ENCODE measurements at places on chromosomes 5 and 9. TPM values are rescaled to one million over a fixed set of nuclear protein-coding genes. Genes with fewer than 3 reads are reported as not detected.

DNA sequence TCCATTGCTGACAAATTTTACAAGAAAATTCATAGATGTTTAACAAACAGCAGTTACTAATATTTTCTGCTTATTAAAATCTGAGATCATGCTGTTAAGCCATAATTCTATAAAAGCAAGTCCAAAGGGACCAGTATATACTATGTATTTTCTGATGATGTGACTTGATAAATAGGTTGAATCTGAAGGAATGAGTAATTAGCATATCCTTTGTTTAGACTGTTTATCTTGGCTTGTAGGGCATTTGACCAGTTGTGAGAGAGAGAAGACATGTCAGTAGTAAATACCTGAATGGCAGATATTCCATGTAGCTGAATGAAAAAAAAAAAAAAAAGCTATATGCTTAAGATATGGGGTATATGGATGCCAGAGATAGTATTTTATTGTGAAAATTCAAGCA is 14.6 kb downstream of the CPEB4 start:
- no peak overlapping the region for H3K4me3 ChIP-seq
- no peaks in the 10 kb centered on the region for H3K27me3 ChIP-seq
- H3K36me3 ChIP-seq, result peaks cover 4% of the 10 kb centered on the region
- peaks cover 85% of the 10 kb centered on the region for H3K4me1 ChIP-seq

- H3K4me1 ChIP-seq, result peaks cover 33% of the 10 kb centered on the region
- H3K27me3 ChIP-seq, result no peaks in the 10 kb centered on the region
- H3K27ac ChIP-seq, result no peak overlapping the region
- peak; percentile 39 for DNase-seq
Measured at GRCh38 chr9:86402591-86402990, 48.4 kb upstream of the TUT7 start.

DNA sequence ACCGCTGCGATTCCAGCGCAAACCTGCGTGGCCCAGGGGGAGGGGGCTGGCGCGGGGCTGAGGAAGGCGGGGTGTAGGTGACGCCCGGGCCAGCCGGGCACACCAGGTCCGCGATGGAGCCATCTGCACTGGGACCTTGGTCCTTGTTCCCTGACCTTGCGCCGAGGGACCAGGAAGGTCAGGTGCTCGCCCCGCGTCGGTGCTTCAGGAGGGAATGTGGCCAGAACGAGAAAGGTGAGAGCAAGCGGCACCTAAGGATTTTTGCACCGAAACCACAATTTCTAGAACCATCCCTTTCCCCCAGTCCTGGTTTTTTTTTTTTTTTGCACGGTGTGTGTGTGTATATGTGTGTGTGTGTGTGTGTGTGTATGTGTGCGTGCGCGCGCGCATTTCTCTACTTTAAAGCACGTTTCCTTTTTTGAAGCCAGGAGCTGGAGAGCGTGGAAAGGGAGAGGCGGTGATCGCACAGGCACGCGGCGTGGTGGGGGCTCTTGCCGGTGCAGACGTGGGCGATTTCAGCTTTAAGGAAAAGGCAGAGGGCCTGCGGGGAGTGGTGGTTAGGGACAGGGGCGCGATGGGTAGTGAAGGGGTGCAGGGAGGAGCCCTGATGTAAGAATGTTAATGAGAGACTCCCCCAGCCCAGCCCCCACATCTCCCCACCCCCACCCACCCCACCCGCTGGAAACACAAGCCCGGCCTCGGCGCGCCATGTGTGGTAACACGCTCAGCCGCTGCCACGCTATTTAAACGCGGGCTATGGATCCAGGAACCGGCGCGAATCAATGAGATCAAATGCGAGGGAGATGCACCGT is at the start of gene NPR3:
NPR3 (plus strand) TSS at position 772 of the 812 bp plus-strand sequence. CDS start 456 bp downstream, outside the sequence.
- peak within 1 kb of the TSS; percentile 5 for H3K27ac ChIP-seq
- H3K27me3 ChIP-seq, result peaks cover 20% of the 10 kb centered on the region
- no peaks in the 10 kb centered on the region for H3K36me3 ChIP-seq

GRCh38 chr5:62718324-62718723 is 139.7 kb downstream of the LRRC70 start:
- no peaks in the 10 kb centered on the region for H3K27me3 ChIP-seq
- H3K27ac ChIP-seq, result no peak overlapping the region
- no peaks in the 10 kb centered on the region for H3K4me1 ChIP-seq
- DNase-seq, result no peak

DNA sequence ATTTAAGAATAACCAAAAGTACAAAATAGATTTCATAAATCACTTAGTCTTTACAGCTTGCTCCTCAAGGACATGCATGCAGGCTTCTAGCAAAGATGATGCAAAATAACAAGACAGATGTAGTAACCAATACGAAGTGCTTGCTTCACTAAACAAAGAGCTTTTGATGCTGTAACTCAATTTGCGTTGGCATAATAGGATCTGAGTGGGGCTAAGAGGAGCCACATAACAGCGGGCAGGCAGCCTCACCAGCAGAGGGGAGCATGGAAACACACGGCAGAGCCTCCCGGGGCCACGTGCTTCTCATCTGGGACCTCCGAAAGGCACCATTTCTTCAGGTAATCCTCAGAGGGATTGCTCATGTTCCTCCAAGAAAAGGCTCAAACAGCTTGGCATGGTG is 139.7 kb downstream of the C5orf15 start:
- H3K4me1 ChIP-seq, result no peaks in the 10 kb centered on the region
- no peaks in the 10 kb centered on the region for H3K36me3 ChIP-seq
- H3K4me3 ChIP-seq, result no peak overlapping the region
- no peak for DNase-seq
- H3K27ac ChIP-seq, result no peak overlapping the region
- H3K27me3 ChIP-seq, result no peaks in the 10 kb centered on the region

DNA sequence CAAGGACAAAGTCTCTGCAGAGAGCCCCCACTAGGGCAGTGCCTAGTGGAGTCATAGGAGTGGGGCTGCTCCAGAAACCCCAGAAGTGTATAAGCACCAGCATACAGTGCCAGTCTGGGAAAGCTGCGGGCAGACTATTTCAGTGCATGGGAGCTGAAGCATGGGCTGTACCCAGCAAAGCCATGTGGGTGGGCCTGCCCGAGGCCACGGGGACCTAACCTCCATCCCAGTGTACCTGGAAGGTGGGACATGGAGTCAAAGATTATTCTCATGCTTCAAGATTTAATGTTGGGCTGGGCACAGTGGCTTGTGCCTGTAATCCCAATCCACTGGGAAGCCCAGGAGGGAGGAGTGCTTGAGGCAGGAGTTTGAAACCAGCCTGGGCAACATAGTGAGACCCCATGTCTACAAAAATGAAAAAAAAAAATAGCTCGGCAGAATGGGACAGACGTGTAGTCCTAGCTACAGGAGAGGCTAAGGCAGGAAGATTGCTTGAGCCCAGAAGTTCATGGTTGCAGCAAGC is 36.7 kb downstream of the PTPDC1 start:
- no peak overlapping the region for H3K4me3 ChIP-seq
- DNase-seq, result no peak
- H3K36me3 ChIP-seq, result no peaks in the 10 kb centered on the region
- no peaks in the 10 kb centered on the region for H3K4me1 ChIP-seq
- no peak overlapping the region for H3K27ac ChIP-seq

GRCh38 chr9:98665501-98665900 is 43.2 kb downstream of the GABBR2 start:
- H3K4me1 ChIP-seq, result no peaks in the 10 kb centered on the region
- no peak for DNase-seq
- no peaks in the 10 kb centered on the region for H3K36me3 ChIP-seq
- H3K27me3 ChIP-seq, result no peaks in the 10 kb centered on the region

DNA sequence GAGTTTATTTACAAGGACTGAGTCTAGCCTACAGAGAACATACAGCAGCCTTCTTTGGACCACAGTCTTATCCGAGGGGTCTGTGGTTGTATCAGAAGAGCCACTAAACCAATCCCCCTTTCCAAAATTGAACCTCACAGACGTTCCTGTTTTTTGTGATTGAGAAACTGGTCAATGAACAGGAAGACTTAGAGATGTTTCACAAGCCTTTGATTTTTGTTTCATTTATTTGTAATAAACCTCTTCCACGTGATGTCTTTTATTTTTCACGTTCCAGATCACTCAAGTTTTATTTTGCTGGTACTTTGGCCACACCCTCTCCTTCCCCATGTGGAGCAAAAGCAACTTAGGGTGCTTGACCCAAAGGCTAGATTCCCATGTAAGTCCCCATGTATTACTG is 16.1 kb downstream of the CCT5 start:
- H3K4me1 ChIP-seq, result no peaks in the 10 kb centered on the region
- H3K36me3 ChIP-seq, result peaks cover 50% of the 10 kb centered on the region
- no peak overlapping the region for H3K27ac ChIP-seq
- no peaks in the 10 kb centered on the region for H3K27me3 ChIP-seq
- H3K4me3 ChIP-seq, result no peak overlapping the region
- no peak for DNase-seq

DNA sequence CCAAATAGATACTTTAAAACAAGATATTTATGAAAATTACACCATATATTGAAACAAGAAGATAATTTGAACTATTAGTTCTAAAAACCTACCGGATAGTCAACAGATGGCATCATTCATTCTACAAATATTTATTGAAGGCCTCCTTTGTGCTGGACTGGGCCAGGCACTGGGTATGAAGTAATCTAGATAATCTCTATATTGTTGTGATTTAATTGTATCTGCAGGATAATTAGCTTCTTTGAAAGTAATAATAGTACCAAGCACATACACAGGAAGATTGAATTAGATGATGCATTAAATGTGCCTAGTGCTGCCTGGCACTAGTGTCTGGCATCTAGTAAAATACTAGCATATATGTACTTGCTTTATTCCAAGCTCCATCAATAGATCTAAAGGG is 735.2 kb upstream of the DMAC1 start:
- H3K4me3 ChIP-seq, result no peak overlapping the region
- no peak for DNase-seq
- no peak overlapping the region for H3K27ac ChIP-seq

DNA sequence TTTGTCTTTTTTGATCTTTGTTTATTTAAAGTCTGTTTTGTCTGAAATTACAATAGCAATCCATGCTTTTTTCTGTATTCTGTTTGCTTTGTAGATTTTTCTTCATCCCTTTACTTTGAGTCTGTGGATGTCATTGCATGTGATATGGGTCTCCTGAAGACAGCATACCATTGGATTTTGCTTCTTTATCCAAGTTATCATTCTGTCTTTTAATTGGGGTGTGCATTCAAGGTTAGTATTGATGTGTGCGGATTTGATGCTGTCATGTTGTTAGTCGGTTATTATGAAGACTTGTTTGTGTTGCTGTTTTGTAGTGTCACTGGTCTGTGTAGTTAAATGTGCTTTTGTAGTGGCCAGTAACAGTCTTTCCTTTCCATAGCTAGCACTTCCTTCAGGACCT is 23.0 kb downstream of the POLK start:
- H3K27ac ChIP-seq, result no peak overlapping the region
- H3K4me1 ChIP-seq, result peaks cover 16% of the 10 kb centered on the region
- no peak for DNase-seq
- H3K4me3 ChIP-seq, result no peak overlapping the region
- no peaks in the 10 kb centered on the region for H3K27me3 ChIP-seq

- DNase-seq, result no peak
- no peaks in the 10 kb centered on the region for H3K27me3 ChIP-seq
- H3K4me3 ChIP-seq, result peak overlapping the region; percentile 62
- peak overlapping the region; percentile 67 for H3K27ac ChIP-seq
- peaks cover 15% of the 10 kb centered on the region for H3K4me1 ChIP-seq
- H3K36me3 ChIP-seq, result no peaks in the 10 kb centered on the region
Measured at GRCh38 chr5:59769041-59769360, 124.5 kb downstream of the PDE4D start.

- no peaks in the 10 kb centered on the region for H3K27me3 ChIP-seq
- DNase-seq, result no peak
- H3K36me3 ChIP-seq, result no peaks in the 10 kb centered on the region
Measured at GRCh38 chr9:93186215-93186945, 2.4 kb downstream of the WNK2 start.

GRCh38 chr5:121500310-121500709 is 351.4 kb upstream of the FTMT start:
- H3K36me3 ChIP-seq, result no peaks in the 10 kb centered on the region
- H3K27me3 ChIP-seq, result no peaks in the 10 kb centered on the region
- no peak for DNase-seq
- H3K4me3 ChIP-seq, result no peak overlapping the region
- peaks cover 5% of the 10 kb centered on the region for H3K4me1 ChIP-seq
- H3K27ac ChIP-seq, result no peak overlapping the region

- H3K4me1 ChIP-seq, result no peaks in the 10 kb centered on the region
- H3K4me3 ChIP-seq, result no peak overlapping the region
- H3K27ac ChIP-seq, result no peak overlapping the region
- no peaks in the 10 kb centered on the region for H3K36me3 ChIP-seq
- no peak for DNase-seq
Measured at GRCh38 chr9:93983875-93984274, 28.7 kb upstream of the BARX1 start.

GRCh38 chr5:16557477-16557876 is 59.3 kb downstream of the RETREG1 start:
- no peaks in the 10 kb centered on the region for H3K27me3 ChIP-seq
- no peak overlapping the region for H3K27ac ChIP-seq
- H3K4me1 ChIP-seq, result no peaks in the 10 kb centered on the region
- no peak overlapping the region for H3K4me3 ChIP-seq
- no peaks in the 10 kb centered on the region for H3K36me3 ChIP-seq

DNA sequence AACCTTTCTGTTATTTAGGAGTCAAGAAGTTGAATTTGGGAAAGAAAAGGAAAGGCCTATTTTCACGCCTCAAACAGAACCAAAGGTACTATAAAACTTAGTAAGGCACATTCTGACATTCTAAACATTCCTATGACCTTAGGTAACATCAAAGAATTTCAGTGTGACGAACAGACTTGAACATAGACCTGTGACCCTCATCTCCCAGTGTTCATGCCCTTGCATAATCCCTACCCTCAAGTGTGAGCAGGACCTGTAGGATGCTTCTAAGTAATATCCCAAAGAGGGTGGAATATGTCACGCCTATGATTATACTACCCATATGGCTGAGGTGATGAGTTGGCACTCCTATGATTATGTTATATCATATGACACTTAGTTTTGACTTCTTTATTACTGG is 540.9 kb downstream of the KIF4B start:
- no peak overlapping the region for H3K4me3 ChIP-seq
- H3K27me3 ChIP-seq, result no peaks in the 10 kb centered on the region
- no peak for DNase-seq
- H3K36me3 ChIP-seq, result no peaks in the 10 kb centered on the region

DNA sequence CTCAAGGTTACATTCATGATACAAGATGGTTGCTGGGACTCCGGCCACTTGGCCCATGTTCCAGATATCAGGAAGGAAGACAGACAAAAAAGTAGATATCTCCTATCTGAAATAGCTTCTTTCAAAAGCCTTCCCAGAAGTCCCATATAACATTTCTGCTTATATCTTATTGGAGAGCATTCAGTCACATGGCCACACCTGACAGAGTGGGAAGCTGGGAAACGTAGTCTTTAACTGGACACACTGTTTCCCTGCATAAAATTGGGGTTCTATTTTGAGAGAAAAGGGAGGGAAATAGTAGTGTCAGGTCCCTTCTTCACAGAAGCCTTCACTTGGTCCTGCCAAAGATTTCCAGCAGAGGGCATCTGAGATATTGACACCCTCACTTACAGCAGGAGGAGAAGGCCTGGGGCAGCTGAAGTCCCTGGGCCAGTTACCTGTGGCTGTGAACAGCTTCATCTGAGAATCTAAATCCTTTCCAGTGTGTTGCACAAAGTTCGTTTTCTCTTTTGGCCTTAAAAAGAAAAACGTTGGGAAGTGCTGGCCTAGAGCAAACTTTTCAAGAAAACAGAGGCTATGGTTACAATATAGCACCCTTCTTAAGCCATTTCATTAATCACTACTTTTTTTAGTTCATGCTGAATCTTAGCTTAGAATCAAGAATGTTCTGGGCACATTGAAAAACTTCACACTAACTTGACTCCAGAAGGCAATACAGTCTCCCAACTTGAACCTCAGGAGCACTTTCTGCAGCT is 33.5 kb downstream of the SPEF2 start:
- H3K36me3 ChIP-seq, result no peaks in the 10 kb centered on the region
- no peaks in the 10 kb centered on the region for H3K4me1 ChIP-seq
- H3K27ac ChIP-seq, result no peak overlapping the region
- H3K27me3 ChIP-seq, result no peaks in the 10 kb centered on the region
- DNase-seq, result no peak

LCN15 gene
- not detected for total RNA-seq

HAUS6 gene
- total RNA-seq, result 7.5 TPM

CYSRT1 gene
- total RNA-seq, result 0.40 TPM

ZFP37 gene
- 2.6 TPM for total RNA-seq

TNC gene
- total RNA-seq, result 216 TPM

All from esophagus muscularis mucosa (tissue), 4 donors.